ENCODE measurements at places on chromosomes 11 and 22. TPM values are rescaled to one million over a fixed set of nuclear protein-coding genes. Genes with fewer than 3 reads are reported as not detected.

DNA sequence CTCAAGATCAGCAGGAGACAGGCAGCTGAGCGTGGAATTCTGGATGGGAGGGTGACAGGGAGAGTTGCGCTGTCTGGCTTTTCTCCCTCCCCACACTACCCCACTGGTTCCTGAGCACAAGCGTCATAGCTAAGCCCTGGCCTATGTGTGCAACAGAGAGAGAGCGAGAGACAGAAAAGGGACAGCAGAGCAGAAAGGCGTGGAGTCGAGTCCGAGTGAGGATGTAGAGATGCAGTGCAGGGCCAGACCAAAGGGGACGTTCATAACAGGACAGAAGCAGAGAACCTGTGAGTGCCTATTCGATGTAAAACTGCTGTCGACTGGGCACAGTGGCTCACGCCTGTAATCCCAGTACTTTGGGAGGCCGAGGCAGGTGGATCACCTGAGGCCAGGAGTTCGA is 94.0 kb upstream of the TMEM45B start:
- H3K4me1 ChIP-seq, result peaks cover 2% of the 10 kb centered on the region
- no peak overlapping the region for H3K4me3 ChIP-seq

DNA sequence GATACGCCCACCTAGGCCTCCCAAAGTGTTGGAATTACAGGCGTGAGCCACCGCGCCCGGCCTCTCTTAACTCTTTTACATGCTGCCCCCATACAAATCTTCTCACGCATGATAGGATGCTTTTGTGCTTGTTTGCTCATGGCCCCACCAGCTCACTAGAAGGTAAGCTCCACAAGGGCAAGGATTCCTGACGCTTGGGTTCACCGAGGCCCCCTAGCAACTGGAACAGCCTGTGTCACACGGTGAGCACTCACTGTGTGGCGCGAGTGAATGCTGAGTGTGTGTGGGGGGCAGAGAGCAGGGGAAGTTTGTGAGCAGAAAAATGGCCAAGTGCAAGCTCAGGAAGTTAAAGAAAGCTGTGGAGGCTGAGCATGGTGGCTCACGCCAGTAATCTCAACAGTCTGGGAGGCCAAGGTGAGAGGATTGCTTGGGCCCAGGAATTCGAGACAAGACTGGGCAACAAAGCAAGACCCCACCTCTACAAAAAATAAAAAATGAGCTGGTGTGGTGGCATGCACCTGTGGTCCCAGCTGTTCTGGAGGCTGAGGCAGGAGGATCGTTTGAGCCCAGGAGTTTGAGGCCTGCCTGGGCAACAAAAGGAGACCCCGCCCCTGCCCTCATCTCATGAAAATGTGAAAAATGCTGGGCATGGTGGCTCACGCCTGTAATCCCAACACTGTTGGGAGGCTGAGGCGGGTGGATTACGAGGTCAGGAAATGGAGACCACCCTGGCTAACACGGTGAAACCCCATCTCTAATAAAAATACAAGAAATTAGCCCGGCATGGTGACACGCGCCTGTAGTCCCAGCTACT is 2.3 kb downstream of the BAD start:
- peaks cover 28% of the 10 kb centered on the region for H3K4me1 ChIP-seq
- H3K4me3 ChIP-seq, result no peak overlapping the region
- H3K27me3 ChIP-seq, result no peaks in the 10 kb centered on the region

GRCh38 chr11:72013765-72014711 is 15.3 kb downstream of the IL18BP start:
- H3K36me3 ChIP-seq, result peaks cover 99% of the 10 kb centered on the region
- H3K27ac ChIP-seq, result peak overlapping the region; percentile 52
- H3K4me3 ChIP-seq, result no peak overlapping the region
- DNase-seq, result no peak
- peaks cover 39% of the 10 kb centered on the region for H3K4me1 ChIP-seq
- no peaks in the 10 kb centered on the region for H3K27me3 ChIP-seq

DNA sequence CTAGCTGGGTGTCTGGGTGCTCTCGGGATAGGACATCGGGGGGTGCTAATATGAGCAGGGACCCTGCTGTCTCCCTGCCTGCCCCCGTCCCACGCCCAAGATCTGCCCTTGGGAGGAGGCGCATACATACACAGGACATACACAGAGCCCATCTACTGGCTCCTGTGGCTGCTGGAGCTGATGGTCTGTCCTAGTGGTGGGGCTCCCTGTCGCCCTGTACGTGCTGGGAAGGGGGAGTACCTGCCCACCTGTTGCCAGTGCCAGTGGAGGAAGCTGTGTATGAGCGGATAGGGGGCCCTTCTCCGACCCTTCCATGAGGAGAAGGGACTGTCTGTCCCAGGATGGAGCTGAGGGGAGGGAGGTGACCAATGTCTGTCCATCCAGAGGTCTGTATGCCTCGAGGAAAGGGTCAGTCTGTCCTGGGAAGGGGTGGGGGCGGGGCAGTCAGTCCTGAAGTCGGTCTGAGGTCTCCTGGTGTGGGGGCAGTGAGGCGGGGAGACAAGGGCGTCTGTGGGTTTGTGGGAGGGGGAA is 952 bp downstream of the TBC1D10A start:
- peak overlapping the region; percentile 58 for H3K4me3 ChIP-seq
- peaks cover 10% of the 10 kb centered on the region for H3K36me3 ChIP-seq
- no peak for DNase-seq
- H3K27me3 ChIP-seq, result no peaks in the 10 kb centered on the region
- peaks cover 32% of the 10 kb centered on the region for H3K4me1 ChIP-seq

- H3K36me3 ChIP-seq, result peaks cover 33% of the 10 kb centered on the region
- no peak for DNase-seq
- no peak overlapping the region for H3K27ac ChIP-seq
- H3K4me3 ChIP-seq, result no peak overlapping the region
These were observed 5.1 kb upstream of the SMARCB1 start for GRCh38 chr22:23781511-23782183.

The APOBEC3B gene
- 2.3 TPM for polyA plus RNA-seq

The SAAL1 gene
- polyA plus RNA-seq, result 30.5 TPM

DNA sequence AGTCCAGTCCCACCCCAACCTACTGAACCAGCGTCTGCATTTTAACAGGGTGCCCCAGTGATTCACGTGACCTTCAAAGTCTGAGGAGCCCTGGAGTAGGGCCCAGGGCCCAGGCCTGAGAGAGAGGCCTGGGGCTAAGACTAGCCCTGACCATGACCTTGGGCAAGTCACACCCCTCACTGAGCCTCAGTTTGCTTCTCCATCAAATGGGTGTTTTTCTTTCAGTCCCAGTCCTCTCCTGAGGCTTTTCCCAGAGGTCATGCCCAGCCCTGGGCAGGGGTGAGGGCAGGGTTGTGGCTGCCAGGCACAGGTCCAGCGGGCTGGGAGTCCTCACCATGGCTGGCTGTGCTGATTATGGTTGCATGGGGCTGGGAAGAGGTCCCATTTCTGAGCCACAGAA is 33.0 kb upstream of the GCAT start:
- H3K4me1 ChIP-seq, result peaks cover 5% of the 10 kb centered on the region
- no peak for DNase-seq
- H3K36me3 ChIP-seq, result peaks cover 55% of the 10 kb centered on the region
- H3K27me3 ChIP-seq, result no peaks in the 10 kb centered on the region
- no peak overlapping the region for H3K27ac ChIP-seq

The MS4A12 gene
- polyA plus RNA-seq, result not detected

The SNX15 gene
- polyA plus RNA-seq, result 32.4 TPM

DNA sequence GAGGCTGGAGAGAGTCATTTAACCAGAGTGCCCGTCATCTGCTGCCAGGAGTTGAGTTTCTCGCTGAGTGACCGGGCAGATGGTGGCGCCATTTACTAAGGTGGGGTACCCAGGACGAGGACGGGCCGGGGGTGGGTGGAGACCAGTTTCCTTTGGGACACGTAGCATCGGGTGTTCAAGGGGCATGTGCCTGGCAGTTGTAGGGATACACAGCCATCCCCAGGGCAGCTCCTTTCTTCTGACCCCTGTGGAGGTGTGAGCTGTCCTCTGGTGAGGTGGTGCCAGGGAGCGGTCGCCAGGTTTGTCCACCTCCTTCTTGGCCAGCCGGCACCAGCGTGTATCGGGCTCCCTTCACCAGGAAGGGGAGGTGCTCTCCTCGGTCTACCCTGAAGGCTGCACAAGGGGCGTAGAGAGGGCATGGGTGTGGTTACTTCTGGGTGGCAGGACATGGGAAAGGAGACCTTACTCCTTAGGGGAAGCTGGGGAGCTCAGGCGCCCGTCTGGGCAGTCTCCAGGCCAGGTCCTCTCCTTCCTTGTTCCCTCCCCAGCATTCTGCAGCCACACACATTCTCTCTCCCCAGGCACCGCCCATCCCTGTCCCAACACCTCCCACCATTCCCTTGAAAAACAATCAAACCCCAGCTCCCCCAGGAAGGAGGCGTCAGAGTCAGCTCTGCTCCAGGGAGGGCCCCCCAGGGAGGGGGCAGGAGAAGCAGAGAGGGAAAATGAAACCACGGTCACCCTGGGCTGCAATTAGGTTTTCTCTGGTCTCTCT is 10.3 kb upstream of the MB start:
- peaks cover 15% of the 10 kb centered on the region for H3K4me1 ChIP-seq
- peak overlapping the region; percentile 36 for H3K4me3 ChIP-seq
- H3K27ac ChIP-seq, result peak overlapping the region; percentile 17
- H3K36me3 ChIP-seq, result no peaks in the 10 kb centered on the region
- DNase-seq, result no peak

The PLAAT5 gene
- 4.4 TPM for polyA plus RNA-seq

The SH3BP1 gene
- polyA plus RNA-seq, result 5.9 TPM

DNA sequence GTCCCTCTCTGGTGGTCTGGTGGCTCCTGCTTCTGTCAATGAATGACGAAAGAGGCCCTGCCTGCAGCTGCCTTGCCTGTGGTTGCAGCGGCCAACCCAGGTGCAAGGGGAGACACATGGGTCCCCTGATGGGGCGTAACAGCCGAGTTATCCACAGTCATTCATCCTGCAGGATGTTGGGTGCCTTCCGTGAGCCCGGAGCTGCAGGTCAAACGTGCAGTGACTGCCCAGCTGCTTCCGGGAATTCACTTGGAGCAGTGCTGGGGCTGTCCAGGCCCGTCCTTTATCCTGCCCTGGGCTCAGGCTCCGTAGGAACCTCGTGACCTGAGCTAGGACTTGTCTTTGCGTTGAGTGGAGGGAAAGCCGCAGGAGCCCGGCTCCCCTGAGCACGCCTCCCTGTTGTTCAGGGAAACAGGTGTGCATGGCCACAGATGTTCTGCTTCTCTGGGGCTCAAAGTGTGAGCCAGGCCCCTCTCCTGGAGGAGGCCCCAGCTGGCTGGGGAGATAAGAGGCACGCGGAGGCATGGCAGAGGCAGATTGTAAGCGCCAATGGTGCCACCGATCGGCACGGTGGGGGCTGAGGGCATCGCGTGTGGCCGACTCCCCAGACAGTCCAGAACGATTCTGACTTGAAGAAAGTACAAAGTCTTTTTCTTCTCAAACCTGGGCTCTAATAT is 635.4 kb downstream of the BRD1 start:
- H3K27me3 ChIP-seq, result no peaks in the 10 kb centered on the region
- no peak overlapping the region for H3K4me3 ChIP-seq
- DNase-seq, result no peak
- H3K4me1 ChIP-seq, result peaks cover 5% of the 10 kb centered on the region
- H3K36me3 ChIP-seq, result no peaks in the 10 kb centered on the region
- H3K27ac ChIP-seq, result no peak overlapping the region

DNA sequence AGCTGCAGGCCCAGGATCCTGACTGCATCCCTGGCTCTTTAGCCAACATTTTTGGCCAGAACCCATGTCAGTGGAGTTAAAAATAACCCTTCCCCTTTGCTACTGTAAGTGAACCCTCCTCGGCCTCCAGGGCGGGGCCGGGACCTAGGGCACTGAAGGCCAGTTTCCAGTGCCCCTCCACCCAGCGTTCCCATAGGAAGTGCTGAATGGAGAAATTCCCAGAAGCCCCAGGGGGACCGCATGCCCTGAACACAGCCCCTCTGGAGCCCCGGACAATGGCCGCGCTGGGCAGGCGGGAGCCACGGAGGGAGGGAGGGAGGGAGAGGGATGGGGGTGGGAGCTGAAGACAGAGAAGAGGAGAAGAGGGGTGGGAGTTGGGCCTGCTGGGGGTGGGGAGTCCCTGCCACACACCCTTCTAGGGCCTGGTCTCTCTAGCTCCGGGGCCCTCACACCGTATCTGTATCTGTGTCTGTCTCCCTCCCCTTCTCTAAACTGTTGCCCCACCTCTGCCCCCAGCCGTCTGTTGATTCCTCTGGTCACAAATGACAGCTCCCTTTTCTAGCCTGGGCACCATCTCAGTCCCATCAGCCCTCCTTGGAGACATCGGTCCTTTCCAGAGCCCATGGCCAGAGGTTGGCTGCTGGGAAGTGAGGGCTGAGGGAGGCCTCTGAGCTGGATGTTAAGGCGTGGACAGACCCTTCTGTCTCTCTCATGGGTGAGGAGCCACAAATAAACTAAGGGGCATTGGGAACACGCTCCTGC is 10.9 kb downstream of the PDGFB start:
- peak overlapping the region; percentile 75 for H3K27ac ChIP-seq
- H3K4me3 ChIP-seq, result no peak overlapping the region
- peaks cover 76% of the 10 kb centered on the region for H3K4me1 ChIP-seq

GRCh38 chr22:45227645-45228400 is 12.9 kb downstream of the KIAA0930 start:
- no peaks in the 10 kb centered on the region for H3K27me3 ChIP-seq
- DNase-seq, result no peak
- H3K36me3 ChIP-seq, result peaks cover 26% of the 10 kb centered on the region
- H3K4me1 ChIP-seq, result peaks cover 52% of the 10 kb centered on the region
- no peak overlapping the region for H3K4me3 ChIP-seq

The SEPTIN3 gene
- polyA plus RNA-seq, result 398 TPM

GRCh38 chr22:49915610-49916009 is 2.6 kb downstream of the ALG12 start:
- DNase-seq, result no peak
- H3K36me3 ChIP-seq, result peaks cover 58% of the 10 kb centered on the region
- H3K27ac ChIP-seq, result no peak overlapping the region
- H3K27me3 ChIP-seq, result no peaks in the 10 kb centered on the region

GRCh38 chr22:37012262-37012904 is 6.9 kb downstream of the TST start:
- H3K4me1 ChIP-seq, result peaks cover 34% of the 10 kb centered on the region
- H3K27me3 ChIP-seq, result no peaks in the 10 kb centered on the region
- peaks cover 13% of the 10 kb centered on the region for H3K36me3 ChIP-seq
- no peak for DNase-seq

GRCh38 chr11:15893080-15893492 is 463.3 kb downstream of the SOX6 start:
- H3K4me3 ChIP-seq, result no peak overlapping the region
- H3K27me3 ChIP-seq, result peaks cover 10% of the 10 kb centered on the region
- no peak overlapping the region for H3K27ac ChIP-seq
- H3K36me3 ChIP-seq, result no peaks in the 10 kb centered on the region

The PIM3 gene
- 27.9 TPM for polyA plus RNA-seq

GRCh38 chr11:43903078-43903477 is 22.4 kb downstream of the ALKBH3 start:
- H3K27ac ChIP-seq, result no peak overlapping the region
- peaks cover 17% of the 10 kb centered on the region for H3K36me3 ChIP-seq

DNA sequence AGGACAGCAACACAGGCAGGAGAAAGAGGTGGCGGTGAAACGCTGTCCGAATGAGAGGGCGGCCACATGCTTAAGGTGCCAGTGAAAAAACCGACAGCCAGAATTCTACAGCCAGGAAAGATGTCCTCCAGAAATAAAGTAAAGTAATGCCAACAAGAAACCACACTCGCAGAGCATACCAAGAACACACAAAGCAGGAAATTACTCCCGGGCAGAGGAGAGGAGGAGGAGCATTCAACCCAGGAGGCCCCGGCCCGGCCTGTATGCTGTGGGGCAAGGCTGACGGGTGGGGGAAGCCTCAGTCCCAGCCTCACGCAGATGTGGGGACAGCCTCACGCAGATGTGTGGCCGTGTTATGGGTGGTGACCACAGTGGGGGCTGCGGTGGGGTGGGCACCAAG is 28.0 kb downstream of the CHID1 start:
- H3K36me3 ChIP-seq, result peaks cover 87% of the 10 kb centered on the region
- H3K4me1 ChIP-seq, result no peaks in the 10 kb centered on the region
- no peak overlapping the region for H3K27ac ChIP-seq
- H3K27me3 ChIP-seq, result no peaks in the 10 kb centered on the region
- no peak for DNase-seq

All from spinal cord (tissue), 10 donors.